Gastroesophageal sphincter (tissue), 4 donors: ENCODE measurements at places on chromosomes 2 and 18.

GRCh38 chr18:78672862-78673446 is 306.7 kb upstream of the SALL3 start:
- ATAC-seq = no peak

DNA sequence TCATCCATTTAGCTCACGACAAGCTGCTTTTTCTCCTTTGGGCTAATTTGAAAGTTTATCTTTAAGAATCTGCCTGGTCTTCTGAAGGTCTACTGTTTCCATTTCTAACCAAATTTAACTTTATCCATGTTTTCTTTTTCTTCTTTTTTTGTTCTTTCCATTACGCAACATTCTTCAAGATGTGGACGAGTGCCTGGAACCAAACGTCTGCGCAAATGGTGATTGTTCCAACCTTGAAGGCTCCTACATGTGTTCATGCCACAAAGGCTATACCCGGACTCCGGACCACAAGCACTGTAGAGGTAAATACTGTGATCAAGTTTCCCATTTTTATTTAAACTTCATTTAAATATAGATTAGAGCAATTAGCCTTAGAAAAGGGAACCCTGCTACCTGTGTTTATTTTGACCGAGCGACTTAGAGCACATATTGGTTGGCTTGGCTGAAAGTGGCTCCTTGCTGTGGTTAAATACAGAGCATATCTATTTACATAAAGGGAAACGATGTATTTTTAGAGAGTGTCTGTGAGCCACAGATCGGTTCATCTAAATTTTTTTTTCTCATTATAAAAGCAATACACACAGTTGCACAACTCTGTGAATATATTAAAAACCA is 183.4 kb upstream of the RASGRP3 start:
- peak; percentile 59 for ATAC-seq

- ATAC-seq = no peak
These were observed 92.6 kb downstream of the VAPA start for GRCh38 chr18:10006311-10006893.

DNA sequence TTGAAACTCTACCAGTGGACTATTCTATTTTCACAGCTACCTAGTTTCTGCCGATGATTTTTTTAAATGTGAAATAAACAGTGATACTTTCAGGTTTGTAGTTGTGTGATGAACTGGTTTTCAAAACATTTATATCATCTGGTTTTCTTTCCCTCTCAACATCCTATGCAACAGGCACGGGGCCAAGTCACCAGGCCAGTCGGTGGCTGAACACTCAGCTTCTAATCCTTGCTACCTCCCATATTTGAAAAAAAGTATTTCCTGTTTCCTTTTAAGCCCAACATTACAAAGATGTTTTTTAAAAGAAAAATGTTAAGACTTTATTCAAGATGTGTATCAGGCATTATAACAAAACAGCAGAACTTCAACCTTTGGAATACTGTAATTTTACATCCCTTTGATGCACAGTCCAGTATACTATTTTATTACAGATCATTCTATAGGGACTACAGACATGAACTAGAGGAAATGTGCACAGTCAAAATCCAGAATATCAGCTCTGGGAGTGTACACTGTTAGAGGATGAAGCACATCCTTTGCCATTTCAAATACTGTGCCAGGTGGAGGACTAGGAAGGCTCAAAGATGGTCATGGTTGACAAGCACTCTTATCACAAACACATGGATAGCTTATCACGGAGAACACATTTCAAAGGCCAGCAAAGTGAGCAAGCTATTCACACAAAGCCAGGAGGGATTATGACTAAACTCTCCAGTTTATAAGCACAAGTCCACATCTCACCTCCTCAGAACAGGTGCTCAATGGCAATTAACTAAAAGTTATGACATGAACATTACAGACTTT is 14.6 kb downstream of the MRPL35 start:
- no peak for ATAC-seq

GRCh38 chr18:24959051-24959476 is 392.9 kb downstream of the ZNF521 start:
- ATAC-seq = no peak
